ENCODE measurements at places on chromosomes 5 and 9. TPM values are rescaled to one million over a fixed set of nuclear protein-coding genes. Genes with fewer than 3 reads are reported as not detected.

The PCDHA1 gene
- polyA plus RNA-seq, result 0.03 TPM

The IL13 gene
- not detected for polyA plus RNA-seq

The HDAC3 gene
- 96.0 TPM for polyA plus RNA-seq

The PCDHGC4 gene
- polyA plus RNA-seq, result 0.12 TPM

The NPR3 gene
- polyA plus RNA-seq, result 0.01 TPM

The CNTNAP3B gene
- polyA plus RNA-seq, result 6.8 TPM

The LIFR gene
- polyA plus RNA-seq, result 1.00 TPM

The PCDHGA12 gene
- polyA plus RNA-seq, result 1.9 TPM

The MAMDC4 gene
- 0.82 TPM for polyA plus RNA-seq

The SPATA31C1 gene
- polyA plus RNA-seq, result not detected

The THOC3 gene
- 167 TPM for polyA plus RNA-seq

The RAB14 gene
- 21.5 TPM for polyA plus RNA-seq

The ACTBL2 gene
- 2.7 TPM for polyA plus RNA-seq

The AGXT2 gene
- polyA plus RNA-seq, result not detected

The SAP30L gene
- 42.1 TPM for polyA plus RNA-seq

The SMIM33 gene
- not detected for polyA plus RNA-seq

The LURAP1L gene
- 42.7 TPM for polyA plus RNA-seq

All from keratinocyte (primary cell).